ENCODE measurements at places on chromosomes 12 and 14.

GRCh38 chr12:80121661-80122060, 22.3 kb downstream of the OTOGL start:
- no peak for DNase-seq

DNA sequence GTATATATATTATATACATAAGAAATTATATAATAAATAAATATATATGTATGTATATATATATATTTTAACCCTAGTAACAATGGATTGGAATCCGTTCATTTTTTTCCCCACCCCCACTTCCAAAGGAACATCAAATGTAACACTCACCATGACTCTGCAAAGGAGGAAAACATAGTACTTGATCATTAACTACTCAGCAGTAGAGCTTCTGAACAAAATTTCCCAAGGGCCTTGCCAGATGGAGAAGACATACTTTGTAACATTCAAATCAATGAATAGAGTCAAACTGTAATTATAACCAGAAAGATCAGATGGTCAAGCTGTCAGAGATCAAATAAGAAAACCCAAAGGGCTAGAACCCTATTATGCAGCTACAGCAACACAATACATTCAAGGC, 126.0 kb upstream of the CNTN1 start:
- no peak for DNase-seq

- DNase-seq = no peak
Measured at GRCh38 chr12:116161588-116161987, 115.9 kb downstream of the MED13L start.

DNA sequence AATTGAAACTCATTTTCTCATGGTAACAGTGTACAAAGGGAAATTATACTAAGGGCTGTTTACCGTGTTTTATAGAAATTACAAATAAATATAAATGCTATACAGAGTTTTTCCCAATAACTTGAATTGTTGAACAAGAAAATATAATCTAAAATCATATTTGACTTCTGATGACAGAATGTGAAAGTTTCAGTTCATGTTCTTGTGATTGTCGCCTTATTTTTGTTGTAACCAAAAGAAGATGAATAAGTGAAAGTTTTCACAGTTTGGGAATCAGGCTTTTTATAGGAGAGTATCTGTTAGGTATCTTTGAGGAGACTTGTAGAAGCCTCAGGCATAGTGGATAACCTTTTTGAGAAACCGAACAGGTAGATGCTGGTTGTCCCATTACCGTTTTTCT, 28.1 kb downstream of the ANO6 start:
- DNase-seq = no peak

GRCh38 chr12:11651381-11651780, 1.9 kb downstream of the ETV6 start:
- no peak for DNase-seq

- DNase-seq = peak; percentile 59
Measured at GRCh38 chr12:120121766-120122293, 5.3 kb upstream of the RAB35 start.
